ENCODE measurements at places on chromosomes 6 and 20. TPM values are rescaled to one million over a fixed set of nuclear protein-coding genes. Genes with fewer than 3 reads are reported as not detected.

The TINAG gene
- total RNA-seq = not detected

The MUCL3 gene
- total RNA-seq = not detected

The PROKR2 gene
- total RNA-seq = not detected

The PSORS1C1 gene
- total RNA-seq = 2.1 TPM

The CDSN gene
- not detected for total RNA-seq

The CDH26 gene
- total RNA-seq = 1.3 TPM

The EPB41L1 gene
- 19.9 TPM for total RNA-seq

DNA sequence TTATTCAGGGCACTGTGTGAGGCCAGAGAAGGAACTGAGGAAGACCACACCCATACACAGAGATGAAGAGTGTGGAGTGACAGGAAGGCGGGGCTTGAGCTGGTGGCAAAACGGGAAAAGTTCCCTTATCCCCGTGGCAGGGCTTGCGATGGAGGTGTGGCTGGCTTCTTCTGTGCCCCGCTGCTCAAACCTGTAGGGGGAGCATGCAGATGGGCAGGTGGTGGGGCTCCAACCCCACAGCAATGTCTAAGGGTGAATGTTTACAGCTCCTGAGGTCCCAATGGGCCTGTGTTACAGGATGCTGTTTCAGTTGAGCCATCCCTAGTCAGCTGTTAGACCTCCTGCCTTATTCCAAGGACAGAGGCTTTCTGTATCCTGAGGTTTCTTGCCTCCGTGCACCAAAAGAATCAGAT is 105.9 kb downstream of the LY86 start:
- DNase-seq = no peak

- DNase-seq = no peak
Measured at GRCh38 chr6:66948106-66948505, 1241.1 kb upstream of the EYS start.

DNA sequence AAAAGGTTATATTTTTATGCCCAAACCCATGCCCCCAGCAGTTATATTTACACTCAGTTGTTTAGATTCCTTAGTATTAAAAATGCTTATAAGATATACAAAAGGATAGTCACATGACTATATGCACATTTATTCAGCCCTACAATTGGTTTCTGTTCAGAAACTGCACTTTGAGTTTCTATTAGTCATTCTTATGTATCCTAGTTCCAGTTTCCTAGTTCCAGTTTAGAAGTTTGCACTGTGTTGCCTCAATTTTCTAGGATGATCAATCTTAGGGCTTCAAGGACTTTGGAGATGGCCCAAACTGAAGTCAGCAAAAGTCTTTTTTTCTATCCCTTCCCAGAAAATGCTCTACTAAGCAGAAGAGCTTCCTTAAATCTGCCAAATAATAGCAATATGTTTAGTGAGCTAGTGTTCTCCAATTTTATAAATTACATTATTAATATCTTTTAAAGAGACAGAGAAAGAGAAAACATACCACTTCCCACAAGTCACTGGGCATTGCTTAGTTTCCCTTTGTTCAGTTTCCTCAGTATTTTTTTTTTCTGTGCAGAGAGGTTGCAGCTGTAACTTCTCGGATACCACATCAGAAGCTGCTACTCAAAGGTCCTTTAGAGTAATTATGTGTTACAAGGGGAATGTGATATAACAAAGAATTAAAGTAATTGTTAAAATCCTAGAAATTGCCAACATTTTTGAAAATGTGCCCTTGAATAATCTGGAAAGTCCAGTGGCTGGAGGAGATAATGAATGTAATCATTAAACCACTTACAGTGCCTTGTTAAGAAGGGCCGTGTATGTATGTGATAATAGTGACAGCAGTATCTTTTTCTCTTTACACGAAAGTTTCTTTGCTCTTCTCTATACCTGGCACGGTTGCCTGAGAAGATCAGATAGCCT is 138.8 kb downstream of the KHDRBS2 start:
- no peak for DNase-seq

DNA sequence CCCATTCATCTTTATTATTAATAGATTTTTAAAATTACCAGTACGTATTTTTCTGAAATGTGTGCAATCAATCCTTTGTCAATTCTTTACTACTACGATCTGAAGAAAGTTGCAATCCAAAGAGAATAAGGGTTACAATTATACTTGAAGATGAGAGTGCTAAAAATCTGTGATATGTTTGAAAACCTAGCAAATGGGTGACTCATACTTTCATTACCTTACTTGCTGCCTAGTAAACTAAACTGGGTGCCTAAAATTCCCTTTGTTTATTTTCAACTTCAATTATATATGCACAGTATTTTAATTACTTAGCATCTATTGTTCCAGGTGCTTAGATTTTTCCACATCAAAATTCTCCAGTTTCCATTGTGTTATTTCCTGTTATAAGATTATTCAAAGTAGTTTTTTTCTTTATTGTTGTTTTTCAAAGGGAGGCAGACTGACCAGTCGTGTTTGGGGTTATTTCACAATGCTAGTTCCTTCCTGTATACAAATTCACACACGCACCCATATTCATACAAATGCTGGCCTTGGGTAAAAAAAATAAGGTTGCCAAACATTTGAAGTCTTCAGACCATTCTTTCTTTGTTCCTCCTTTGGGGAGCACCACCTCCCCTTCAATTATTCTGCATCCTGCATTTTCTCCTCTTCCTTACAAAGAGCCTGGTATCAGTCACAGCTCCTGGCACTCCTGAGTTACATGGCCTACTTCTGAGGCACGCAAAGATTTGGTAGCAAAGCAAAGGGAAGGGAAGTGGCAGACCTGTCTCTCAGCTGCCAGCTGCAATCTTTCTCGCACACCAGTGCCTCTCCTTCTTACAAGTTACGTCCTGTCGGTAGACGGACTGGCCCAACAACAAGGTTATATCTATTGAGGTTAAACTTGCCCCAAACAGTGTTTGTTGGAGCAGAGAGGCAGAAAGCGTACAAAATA is 16.2 kb upstream of the FAM135A start:
- DNase-seq = no peak

DNA sequence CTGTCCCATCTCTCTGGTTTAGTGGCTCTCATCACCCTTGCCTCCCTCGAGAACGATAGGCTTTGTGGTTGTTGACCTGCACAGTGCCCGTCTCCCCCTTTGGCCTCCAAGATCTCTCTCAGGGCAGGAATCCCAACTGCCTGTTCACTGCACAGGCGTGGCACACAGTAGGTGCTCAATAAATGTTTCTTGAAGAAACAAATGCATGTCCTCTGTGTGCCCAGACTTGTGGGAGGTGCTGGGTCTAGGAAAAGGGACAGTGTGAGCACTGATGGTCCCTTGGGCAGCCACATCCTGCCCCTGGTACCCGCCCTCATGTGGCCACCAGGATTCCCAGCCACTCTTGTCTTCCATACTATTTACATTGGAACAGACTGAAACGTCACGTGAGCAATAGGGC is 2.6 kb upstream of the BPIFB6 start:
- DNase-seq = no peak

DNA sequence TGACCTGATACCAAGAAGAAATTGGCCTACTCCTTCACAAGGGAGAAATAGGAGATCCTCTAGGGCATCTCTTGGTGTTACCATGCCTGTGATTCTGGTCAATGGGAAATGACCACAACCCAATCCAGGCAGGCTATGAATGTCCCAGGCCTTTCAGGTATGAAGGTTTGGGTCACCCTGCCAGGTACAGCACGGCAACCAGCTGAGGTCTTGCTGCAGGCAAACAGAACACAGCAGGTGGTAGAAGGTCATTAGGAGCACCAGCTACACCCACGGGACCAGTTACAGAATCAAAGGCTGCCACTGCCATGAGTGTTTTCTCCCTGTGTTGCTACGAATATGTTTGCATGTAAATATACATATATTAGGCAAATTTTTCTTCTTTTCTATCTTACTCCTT is 202.3 kb downstream of the ERMARD start:
- no peak for DNase-seq

DNA sequence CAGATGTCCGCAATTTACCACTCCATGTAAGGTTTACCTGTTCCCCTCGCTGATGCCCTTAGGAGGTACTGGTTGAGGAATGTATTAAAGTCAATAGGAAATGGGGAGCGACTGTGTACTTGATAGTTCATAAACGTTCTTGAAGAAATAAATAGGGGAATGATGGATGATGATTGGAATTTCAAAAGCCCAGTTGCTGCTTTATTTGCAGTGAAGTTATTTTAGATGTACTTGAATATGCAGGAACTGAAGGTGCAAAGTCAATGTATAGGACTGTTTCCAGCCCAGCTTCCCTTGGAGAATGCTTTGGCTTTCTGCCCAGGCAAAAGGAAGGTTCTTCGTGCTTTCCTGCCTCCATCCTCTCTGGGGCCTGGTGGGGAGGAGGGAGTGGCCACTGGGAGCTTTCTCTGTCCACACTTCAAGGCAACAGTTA is 19.8 kb downstream of the ADGRF5 start:
- DNase-seq = no peak

DNA sequence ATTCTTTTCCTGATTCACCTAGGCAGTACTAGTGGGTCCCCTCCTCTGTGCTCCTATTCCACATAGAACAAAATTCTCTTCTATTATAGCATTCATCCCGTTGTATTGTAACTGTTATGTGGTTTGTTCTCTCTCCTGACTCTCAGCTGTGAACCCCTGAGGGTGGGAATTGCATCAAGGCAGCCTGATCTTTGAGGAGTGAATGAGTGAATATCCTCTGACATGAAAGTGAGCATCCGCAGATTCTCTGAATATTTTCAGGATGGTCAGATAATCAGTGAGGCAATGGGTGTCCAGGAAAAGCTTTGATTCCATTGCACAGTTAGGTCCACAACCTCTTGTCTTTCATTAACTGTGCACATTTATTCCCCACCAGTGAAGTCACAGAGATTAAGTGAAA is 67.6 kb upstream of the SLC22A23 start:
- DNase-seq = no peak

DNA sequence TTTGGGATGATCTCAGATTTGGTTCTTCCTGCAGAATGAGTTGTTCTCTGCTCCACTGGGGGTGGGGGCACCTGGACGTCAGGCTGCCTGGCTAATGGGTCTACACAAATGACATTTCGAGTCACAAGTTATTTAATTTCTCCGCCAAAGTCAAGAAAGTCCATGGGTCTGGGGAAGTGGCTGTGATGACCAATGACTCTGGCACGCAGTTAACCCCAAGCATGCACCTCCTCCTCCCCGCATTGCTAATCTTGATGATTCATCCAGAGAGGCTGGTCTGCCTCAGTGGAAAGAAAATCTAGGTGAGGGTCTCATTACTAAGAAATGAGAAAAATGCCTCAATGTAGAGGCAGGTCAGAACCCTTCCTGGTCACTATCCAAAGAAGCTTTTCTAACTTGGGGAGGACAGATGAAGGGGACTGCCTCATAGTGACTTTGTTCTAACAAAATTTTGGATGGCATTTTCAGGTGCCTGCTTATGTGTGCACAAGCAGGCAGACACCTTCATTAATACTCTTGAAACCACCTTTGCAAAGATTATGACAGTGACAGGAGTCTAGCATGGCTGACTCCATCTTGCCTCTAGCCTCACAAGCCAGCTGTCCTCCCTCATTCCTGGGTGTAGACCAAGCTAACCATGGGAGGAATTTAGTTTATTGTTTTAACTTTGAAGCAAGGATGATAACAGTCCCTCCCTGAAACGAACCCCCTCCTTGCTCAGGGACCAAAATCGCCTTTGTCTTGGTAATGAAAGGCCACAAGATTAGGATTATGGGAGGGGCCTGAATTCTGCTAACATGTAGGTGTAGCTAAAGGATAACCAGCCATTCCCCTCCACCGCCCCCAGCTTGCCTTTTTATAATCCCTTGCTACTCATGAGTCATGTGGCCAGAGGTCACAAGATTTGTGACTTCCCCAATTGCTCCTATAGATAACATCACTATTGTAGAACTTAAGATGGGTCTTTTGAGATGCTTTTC is 98.6 kb upstream of the MRPS10 start:
- DNase-seq = no peak

Data from tibial nerve (tissue), 4 donors.